OCI-M1 (cell line): ENCODE measurements at places on chromosomes 4 and X.

DNA sequence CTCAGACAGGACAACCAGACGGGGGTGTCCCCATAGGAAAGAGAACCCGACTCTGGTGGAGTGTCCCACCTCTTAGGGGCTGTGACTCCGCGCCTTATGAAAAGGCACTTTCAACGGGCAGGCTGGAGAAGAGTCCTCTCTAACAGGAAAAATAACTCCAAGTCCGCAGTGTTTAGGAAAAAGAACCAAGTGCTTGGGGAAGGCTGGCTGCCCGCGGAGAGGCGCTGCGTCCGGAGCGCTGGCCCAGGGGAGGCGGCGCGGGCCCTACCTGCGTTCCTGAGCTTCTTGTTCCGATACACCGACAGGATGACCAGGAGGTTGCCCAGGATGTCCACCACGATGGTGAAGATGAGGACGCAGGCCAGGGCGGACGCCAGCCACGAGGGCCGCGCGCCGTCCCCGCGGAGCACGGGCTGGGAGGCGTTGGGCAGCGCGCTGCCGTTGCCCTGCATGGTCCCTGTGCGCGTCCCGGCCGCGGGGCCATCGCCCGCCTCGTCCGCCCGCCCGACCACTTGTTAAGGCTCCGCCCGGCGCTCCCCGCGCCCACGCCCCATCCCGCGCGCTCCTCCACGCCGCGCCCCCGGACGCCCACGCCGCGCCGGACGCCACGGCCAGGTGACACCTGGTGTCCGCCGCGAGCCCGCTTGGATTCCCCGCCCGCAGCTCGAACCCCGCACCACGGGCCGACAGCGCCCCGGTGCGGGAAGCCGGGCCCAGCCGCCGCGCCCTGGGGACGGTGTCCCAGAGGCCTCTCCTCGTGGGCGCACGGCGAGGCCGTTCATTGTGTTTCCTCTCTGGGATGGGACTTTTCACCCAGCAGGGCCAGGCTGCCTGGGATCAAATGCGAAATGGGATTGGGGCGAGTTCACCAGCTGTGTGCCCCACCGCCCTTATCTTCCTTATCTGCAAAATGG lies at the start of gene MTNR1A:
TSS of gene MTNR1A (minus strand) at position 654 of the 914 bp plus-strand sequence. CDS start at position 452, 202 bp downstream.
- DNase-seq: no peak

GRCh38 chrX:44439242-44439794 lies 95.8 kb upstream of the EFHC2 start:
- DNase-seq: no peak

DNA sequence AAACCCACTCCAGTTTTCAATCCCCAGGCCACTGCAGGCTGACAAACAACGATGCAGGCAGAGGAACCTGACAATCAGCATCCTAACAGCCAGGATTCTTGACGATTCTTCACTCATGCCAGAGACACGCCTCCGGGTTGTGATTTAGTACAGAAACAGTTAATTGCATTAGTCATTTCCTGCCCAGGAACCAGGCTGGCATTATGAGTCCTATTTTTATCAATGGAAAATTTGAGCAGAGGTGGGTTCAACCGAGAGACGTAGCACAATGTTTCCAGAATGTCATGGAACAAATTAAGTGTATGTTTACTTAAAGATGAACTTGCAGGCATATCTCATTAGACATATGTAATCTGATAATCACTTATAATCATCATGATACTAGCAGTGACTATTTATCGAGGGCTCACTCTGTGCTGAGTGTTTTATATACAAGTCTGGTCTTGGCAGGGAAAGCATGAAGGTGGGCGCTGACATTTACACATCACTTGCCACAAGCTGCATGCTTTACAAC lies 159.7 kb downstream of the NSUN7 start:
- DNase-seq: no peak

DNA sequence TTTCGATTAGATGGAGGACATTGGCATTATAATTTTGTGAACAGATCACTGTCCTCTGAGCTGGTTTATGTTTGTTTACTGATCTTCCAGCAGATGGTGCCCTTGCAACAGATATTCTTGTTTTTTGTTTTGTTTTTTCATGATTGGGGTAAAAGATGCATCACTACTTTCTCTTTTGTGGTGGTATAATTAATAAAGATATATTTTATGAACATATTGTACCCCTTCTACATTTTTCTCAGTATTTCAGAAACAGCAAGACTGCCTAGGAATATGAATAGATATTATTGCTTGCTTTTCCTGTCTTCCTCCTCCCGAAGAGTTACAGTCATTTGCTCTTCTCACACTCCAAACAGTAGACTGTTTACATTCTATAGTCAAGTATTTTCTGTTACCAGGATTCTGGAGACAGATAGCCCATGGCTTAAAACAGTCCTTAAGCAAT lies 905.2 kb downstream of the TRAM1L1 start:
- DNase-seq: peak; percentile 70
